ENCODE measurements at places on chromosomes 3 and 15. TPM values are rescaled to one million over a fixed set of nuclear protein-coding genes. Genes with fewer than 3 reads are reported as not detected.

The EPHB3 gene
- 1.2 TPM for total RNA-seq

DNA sequence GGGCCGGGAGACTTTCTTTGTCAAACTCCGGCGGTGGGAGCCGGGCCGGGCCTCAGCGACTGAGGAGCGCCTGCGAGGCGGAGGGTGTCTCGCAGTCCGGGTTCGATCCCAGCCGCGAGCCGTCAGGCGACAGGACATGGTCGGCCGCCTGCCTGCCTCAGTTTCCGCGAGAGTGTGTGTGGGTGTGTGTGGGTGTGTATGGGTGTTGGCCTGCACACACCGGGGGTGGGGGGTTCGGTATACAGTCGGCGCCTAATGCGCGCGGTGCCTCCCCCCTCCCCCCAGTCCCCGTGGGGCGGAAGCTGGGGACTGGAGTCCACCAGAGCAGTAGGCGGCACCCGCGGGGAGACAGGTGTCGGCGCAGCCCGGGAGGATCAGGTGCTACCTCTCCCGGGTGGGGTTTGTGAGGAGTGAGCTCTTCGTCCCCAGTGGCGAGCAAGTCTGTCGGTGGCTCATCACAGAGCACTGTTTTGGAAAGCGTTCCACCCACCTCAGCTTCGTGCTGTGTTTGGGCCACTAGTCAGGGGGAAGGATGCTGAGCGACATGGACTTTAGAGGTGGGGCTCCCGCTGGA lies 246.3 kb downstream of the GOLGA6L6 start:
- H3K27ac ChIP-seq, result no peak overlapping the region
- H3K27me3 ChIP-seq, result no peaks in the 10 kb centered on the region
- no peaks in the 10 kb centered on the region for H3K36me3 ChIP-seq
- H3K4me3 ChIP-seq, result no peak overlapping the region

DNA sequence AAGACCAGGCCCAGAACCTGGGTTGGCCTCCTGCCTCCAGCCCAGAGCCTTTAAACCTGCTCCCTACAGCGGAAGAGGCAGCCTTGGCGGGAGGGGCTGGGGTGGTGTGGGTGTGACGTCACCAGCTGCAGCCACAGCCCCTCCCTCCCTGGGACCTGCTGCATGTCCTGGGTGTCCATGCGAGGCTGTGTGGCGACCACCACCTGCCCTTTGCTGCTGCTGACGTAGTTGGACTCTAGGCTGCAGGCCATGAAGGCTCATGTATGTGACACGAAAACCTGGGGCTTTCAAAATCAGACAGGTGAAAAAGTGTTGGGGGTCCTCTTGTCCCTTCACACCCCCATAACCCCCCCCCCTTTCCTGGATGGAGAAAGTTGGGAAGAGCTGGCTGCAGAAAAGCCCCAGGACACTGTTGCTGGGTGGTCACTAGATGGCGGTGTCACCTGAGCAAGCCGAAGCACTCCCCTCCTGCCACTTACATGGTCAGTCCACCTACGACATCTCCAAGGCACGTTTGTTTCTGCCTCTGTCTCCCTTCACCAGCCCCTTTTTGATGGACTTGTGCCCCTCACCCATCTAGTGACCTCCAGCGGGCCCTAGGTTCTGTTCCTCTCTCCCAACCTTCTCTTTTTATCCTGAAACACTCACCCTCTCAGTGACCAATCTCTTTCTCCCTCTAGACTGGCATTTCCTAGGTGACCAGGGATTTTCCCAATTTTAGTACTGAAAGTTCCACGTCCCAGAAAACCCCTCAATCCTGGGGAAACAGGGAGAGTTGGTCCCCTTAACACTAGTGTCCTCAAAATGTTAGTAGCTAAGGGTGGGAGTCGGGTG lies 35.2 kb downstream of the SLC6A20 start:
- no peak overlapping the region for H3K27ac ChIP-seq
- no peak overlapping the region for H3K4me3 ChIP-seq
- H3K4me1 ChIP-seq, result no peaks in the 10 kb centered on the region
- H3K27me3 ChIP-seq, result no peaks in the 10 kb centered on the region
- no peaks in the 10 kb centered on the region for H3K36me3 ChIP-seq
- DNase-seq, result no peak

The XYLB gene
- 0.43 TPM for total RNA-seq

The CLDN18 gene
- total RNA-seq, result 0.11 TPM

GRCh38 chr3:127985216-127985615 lies 67.0 kb upstream of the SEC61A1 start:
- H3K27ac ChIP-seq, result no peak overlapping the region
- no peaks in the 10 kb centered on the region for H3K4me1 ChIP-seq
- no peaks in the 10 kb centered on the region for H3K27me3 ChIP-seq

DNA sequence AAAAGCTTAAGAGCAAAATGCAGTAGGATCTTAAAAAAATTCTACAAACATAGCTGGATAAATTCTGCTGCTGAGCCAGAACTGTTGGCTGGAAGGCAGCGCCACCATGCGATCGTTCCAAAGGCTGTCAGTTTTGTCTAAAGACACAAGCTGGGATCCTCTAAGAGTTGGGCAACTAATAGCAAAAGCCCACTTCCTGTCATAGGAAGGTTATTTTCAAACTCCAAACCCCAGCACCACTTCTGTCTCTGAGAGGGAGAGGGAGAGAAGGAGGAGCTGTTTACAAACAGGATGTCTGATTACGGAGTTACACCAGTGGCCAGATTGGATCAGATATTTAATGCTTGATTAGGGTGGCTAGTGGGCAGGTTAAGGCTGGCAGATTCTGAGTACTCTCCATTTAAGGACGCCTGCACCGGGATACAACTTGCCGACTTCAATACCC lies 44.0 kb downstream of the EIF4E3 start:
- no peak overlapping the region for H3K4me3 ChIP-seq
- DNase-seq, result peak; percentile 71
- no peak overlapping the region for H3K27ac ChIP-seq
- H3K27me3 ChIP-seq, result no peaks in the 10 kb centered on the region
- H3K4me1 ChIP-seq, result peaks cover 5% of the 10 kb centered on the region

The ANKRD63 gene
- not detected for total RNA-seq

- DNase-seq, result no peak
- peaks cover 23% of the 10 kb centered on the region for H3K4me1 ChIP-seq
- H3K4me3 ChIP-seq, result no peak overlapping the region
- H3K27ac ChIP-seq, result no peak overlapping the region
These were observed 71.2 kb downstream of the CHDH start for GRCh38 chr3:53775018-53775417.

The SCAMP5 gene
- 0.43 TPM for total RNA-seq

DNA sequence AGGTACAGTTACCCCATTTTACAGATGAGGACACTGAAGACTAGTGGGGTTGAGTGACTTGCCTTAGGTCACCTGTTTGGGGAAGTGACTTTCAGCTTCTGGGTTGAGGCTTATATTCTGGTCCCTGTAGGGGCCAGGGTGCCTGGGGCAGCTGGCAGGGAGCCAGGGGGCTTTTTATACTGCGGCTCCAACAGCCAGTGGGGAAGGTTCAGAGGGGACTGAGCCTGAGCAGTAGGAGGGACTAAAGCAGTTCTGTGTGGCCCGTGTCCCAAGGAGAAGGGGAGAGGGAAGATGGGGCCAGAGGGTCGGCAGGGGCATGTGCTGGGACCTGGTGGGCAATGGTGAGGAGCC lies 37.7 kb downstream of the SLC6A6 start:
- no peak for DNase-seq
- H3K4me1 ChIP-seq, result peaks cover 5% of the 10 kb centered on the region
- no peaks in the 10 kb centered on the region for H3K27me3 ChIP-seq
- no peak overlapping the region for H3K27ac ChIP-seq

DNA sequence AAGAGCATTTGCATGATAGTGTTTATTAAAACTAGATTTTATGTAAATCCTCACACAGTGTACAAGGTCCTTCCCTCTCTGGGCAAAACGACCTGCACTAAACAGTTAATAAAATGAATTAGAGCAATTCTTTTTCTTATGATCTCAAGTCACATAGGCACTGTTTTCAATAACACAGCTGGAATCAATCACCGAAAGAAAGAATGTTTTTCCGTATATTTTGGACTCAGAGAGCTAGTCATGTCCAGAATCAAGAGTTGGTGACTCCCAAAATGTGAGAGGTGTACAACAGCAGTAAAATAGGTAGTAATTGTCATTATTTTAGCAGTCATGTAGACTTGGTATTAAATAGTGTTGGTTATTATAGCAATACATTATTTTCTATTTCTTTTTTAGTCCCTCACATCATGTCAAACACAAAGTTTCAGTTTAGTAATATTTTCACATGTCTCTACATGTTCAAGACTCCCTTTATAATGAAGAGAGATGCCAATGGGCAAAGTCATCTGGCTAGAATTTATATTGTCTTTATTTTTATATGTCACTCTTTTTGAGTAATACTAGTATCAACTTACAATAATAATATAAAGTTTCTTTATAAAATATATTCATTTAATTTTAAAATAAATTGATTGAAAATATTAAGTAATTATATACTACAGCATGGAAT lies 448.6 kb upstream of the CDIN1 start:
- H3K4me3 ChIP-seq, result no peak overlapping the region
- no peaks in the 10 kb centered on the region for H3K36me3 ChIP-seq
- H3K27ac ChIP-seq, result no peak overlapping the region
- no peaks in the 10 kb centered on the region for H3K27me3 ChIP-seq

DNA sequence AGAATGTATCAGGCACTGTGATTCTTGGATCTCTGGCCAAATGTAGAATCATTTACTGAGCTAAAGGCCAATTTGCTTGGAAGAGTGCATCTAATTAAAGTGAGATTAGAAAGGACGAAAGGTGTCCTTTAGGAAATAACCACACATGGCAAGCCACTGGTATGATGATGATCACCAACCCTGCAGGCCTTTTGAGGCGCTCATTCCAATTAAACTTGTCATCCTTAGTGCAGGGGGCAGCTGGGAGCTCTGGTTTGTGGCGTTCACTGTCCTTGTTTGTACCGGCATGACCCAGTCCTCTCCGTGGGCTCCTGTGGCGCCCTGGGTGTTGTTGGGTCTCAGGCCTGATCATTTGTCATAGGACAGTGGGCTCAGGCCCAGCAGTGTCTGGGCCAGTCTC lies 11.0 kb downstream of the LIMD1 start:
- H3K27me3 ChIP-seq, result no peaks in the 10 kb centered on the region
- H3K4me3 ChIP-seq, result peak overlapping the region; percentile 23
- DNase-seq, result no peak
- no peaks in the 10 kb centered on the region for H3K36me3 ChIP-seq
- H3K27ac ChIP-seq, result peak overlapping the region; percentile 88

The POTEB gene
- total RNA-seq, result not detected

Measured in ascending aorta (tissue), 2 donors.